ENCODE measurements at places on chromosomes 16 and 17. TPM values are rescaled to one million over a fixed set of nuclear protein-coding genes. Genes with fewer than 3 reads are reported as not detected.

DNA sequence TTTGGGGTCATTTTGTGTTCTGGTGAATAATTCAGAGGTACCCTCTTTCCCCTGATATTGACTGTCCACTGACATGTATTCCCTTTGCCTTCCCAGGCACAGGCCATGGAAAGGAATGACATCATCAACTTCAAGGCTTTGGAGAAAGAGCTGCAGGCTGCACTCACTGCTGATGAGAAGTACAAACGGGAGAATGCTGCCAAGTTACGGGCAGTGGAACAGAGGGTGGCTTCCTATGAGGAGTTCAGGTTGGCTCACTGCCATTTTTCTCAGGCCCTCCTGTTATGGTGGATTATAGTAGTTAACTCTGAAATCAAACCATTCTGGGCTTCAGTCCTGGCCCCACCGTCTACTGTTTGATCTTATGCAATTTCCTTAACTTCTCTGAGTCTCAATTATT, 1.6 kb upstream of the EFTUD2 start:
- DNase-seq: no peak
- peaks cover 19% of the 10 kb centered on the region for H3K4me1 ChIP-seq
- no peaks in the 10 kb centered on the region for H3K27me3 ChIP-seq
- H3K27ac ChIP-seq: no peak overlapping the region
- no peak overlapping the region for H3K4me3 ChIP-seq

ST6GALNAC1 gene
- not detected for total RNA-seq

OR2C1 gene
- total RNA-seq: not detected

GRCh38 chr17:67528751-67529436, 151.8 kb downstream of the PITPNC1 start:
- H3K27me3 ChIP-seq: no peaks in the 10 kb centered on the region
- no peak overlapping the region for H3K4me3 ChIP-seq
- DNase-seq: no peak
- no peak overlapping the region for H3K27ac ChIP-seq

- no peak overlapping the region for H3K27ac ChIP-seq
- H3K4me3 ChIP-seq: no peak overlapping the region
- no peaks in the 10 kb centered on the region for H3K36me3 ChIP-seq
- H3K27me3 ChIP-seq: peaks cover 4% of the 10 kb centered on the region
- no peak for DNase-seq
Observed at GRCh38 chr17:3189961-3190360, 7.4 kb upstream of the OR1A2 start.

DNA sequence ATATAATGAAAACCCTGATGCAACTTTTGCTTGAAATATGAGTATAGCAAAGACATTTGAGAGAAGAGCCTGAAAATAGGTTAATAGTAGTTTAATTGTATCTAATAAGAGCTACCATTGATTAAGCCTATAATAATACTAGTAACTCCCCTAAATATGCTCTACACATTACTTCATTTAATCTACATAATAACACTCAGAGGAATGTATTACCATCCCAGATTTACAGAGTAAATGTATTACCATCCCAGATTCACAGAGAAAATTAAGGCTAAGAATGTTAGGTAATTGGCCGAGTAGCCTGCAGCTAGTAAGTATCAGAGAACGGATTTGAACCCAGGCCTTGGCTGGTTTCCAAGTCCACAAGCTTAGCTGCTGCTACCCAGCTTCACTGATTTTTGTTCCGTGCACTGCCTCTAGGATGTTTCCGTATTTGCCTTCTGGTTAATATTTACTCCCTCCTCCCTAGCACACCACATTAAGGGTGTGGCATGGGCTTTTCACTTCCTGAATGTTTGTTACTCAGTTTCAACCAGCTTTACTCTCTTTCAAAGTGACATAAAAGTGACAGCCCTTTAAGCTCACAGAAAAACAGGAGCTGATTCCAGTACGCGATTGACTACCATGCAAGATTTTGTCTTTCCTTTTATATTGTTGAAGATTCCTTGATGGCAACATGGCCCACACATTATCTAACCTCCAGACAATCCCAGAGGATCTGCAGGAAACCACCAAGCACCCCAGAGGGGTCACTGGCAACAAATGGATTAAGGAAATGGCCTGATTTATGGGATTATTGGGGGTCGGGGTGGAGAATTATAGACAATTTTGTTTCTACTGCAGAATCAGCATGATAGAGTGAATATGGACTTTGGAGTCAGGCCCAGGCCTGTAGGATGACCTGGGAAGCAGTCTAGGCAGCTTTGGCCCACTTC, 26.7 kb upstream of the TOX3 start:
- no peaks in the 10 kb centered on the region for H3K36me3 ChIP-seq
- no peak overlapping the region for H3K4me3 ChIP-seq
- no peak overlapping the region for H3K27ac ChIP-seq
- DNase-seq: no peak
